ENCODE measurements at places on chromosomes 6 and 20. TPM values are rescaled to one million over a fixed set of nuclear protein-coding genes. Genes with fewer than 3 reads are reported as not detected.

DNA sequence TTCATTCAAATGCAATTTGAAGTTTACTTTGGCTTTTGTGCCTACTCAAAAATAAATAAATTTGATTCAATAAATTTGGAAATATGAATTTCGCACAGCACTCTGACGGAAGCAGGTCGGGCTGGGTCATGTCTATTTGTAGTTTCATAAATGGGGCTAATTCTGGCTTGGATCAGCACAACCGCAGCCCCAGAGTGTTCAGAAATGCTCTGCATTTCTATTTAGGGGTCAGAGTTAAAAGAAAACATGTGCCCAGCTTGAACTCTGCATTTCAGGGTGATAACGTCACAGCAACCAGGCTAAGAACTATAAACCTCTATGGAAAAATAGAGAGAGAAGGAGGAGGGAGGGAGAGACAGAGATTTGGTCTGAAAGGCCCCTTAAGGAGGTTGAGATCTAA, 480.9 kb upstream of the NOX3 start:
- DNase-seq = no peak

CYP21A2 gene
- total RNA-seq = 2.4 TPM

GRCh38 chr20:45987108-45987780, 15.2 kb upstream of the ZNF335 start:
- no peak for DNase-seq

LST1 gene
- total RNA-seq = 4.9 TPM

CCN6 gene
- total RNA-seq = not detected

DNA sequence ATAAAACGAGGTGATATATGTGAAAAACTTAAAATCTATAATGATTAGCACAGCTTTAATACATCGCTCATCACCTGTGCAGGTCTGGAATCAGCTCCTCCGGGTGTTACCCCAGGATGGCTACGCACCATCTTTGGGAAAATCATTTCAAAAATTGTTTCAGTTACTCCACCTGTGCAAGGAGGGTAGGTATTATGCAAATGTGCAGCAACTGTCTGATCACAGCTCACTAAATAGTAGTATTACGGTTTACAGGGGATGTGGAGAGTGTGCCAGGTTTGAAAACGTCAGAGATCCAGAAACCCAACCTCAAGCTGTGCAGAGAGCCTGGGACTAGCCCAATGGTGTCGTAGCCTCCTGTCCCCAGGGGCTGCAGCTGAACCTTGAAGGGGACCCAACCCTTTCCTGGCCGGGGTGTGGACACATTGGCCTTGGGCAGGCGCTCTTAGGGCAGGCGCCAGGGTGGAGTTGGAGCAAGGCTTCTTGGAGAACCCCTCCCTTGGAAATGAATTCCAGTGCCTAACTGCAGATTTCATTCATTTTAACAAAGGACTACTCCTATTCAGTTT, 24.2 kb upstream of the SGK1 start:
- DNase-seq = no peak

GRCh38 chr6:1575210-1576041, 34.3 kb upstream of the FOXC1 start:
- no peak for DNase-seq

GRCh38 chr20:59078231-59078630, 35.6 kb upstream of the PRELID3B start:
- no peak for DNase-seq

TAP2 gene
- 9.6 TPM for total RNA-seq

- DNase-seq = no peak
Observed at GRCh38 chr20:10558635-10559187, 115.1 kb downstream of the JAG1 start.

DNA sequence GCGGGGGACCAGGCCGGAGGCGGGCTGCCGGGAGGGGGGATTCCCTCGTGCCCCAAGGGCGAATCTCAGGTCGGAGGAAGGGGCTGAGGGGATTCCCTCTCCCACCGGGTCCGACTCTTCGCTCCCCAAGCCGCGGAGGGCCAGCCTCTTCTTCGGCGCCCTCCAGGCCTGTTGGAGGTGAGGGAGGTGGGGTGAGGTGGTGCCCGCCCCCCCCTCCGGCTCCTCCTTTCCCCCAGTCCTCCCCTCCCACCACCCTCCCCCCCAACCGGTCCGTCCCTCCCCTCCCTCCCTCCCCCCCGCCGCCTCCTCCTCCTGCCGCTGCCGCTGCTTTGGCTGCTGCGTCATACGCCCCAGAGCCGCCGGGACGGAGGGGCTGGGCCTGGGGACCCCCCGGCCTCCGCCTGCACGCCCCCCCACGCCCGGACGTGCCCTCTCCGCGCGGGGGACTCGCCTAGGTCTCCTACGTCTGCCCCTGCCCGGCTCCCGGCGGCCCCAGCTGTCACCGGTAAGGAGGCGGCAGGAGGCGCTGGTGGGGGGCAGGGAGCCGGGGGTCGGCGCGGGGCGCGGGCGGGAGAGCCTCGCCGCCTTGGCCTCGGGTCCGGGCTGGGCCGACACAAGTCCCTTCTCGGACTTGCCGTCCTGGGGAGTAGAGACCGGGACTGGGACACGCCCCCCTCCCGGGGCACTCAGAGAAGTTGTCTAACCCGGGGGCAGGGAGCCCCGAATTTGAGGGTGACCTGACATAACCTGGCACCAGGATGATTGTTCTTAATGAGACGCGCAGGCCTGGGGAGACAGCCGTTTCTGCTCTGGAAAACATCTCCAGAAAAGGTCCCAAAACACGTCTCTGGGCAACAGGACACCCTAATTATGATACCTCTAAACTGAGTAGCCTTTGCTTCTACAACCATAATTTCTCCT, at the start of gene PHF1:
Gene PHF1 (plus strand): TSS at position 304 of the 921 bp plus-strand sequence. CDS start 1,250 bp downstream, outside the sequence.
- no peak for DNase-seq

EDN1 gene
- 11.8 TPM for total RNA-seq

GRCh38 chr6:5999688-6000608, 6.8 kb downstream of the NRN1 start:
- no peak for DNase-seq

HCRTR2 gene
- not detected for total RNA-seq

- no peak for DNase-seq
Observed at GRCh38 chr20:31602779-31603441, 2.2 kb upstream of the ID1 start.

- DNase-seq = no peak
Observed at GRCh38 chr6:36066817-36067216, 39.2 kb downstream of the MAPK14 start.

DNA sequence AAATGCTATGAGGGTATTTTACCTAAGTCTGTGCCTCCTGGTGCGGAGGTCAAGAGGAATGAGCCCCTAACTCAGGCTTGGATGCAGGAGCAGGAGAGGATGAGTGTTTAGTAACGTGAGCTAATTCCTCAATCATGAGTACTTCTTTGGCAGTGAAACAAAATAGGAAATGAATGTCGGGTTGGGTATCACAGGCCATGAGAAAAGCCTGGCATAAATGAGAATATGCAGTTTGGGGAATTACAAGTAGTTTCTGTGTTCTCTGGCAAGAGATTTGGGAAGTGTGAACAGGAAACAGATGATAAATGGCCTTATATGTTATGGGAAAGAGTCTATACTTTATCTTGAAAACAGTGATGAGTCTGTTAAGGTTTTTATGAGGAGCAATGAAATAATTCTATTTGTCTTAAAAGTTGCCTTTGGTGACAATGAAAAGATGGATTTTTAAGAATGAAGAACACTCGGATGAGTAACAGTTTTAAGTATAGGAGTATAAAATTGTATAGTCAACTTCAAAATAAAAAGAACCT, 59.0 kb upstream of the RNF146 start:
- no peak for DNase-seq

- DNase-seq = no peak
Observed at GRCh38 chr6:107331409-107332386, 127.7 kb downstream of the PDSS2 start.

- DNase-seq = no peak
Observed at GRCh38 chr6:36368921-36369865, 18.3 kb downstream of the ETV7 start.

OOEP gene
- not detected for total RNA-seq

DNA sequence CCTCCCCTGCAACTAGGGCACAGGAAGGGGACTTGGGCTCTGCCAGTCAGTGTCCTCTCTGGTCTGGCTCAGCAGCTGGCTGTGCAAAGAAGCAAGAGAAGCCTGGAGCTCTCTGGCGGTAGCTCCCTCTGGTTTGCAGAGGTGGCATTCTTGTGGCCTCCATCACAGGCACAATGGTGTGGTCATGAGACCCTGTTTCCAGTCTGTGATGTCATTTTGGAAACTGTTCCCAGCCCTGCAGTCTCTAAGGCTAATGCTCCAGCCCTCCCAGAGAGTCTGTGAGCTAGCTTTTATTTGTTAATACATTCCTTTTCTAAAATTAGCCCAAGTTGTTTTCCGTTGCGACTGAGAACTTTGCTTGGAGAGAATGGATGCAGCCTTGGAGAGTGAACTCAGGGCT, 69.5 kb upstream of the FOXQ1 start:
- DNase-seq = no peak

ROS1 gene
- total RNA-seq = not detected

DNA sequence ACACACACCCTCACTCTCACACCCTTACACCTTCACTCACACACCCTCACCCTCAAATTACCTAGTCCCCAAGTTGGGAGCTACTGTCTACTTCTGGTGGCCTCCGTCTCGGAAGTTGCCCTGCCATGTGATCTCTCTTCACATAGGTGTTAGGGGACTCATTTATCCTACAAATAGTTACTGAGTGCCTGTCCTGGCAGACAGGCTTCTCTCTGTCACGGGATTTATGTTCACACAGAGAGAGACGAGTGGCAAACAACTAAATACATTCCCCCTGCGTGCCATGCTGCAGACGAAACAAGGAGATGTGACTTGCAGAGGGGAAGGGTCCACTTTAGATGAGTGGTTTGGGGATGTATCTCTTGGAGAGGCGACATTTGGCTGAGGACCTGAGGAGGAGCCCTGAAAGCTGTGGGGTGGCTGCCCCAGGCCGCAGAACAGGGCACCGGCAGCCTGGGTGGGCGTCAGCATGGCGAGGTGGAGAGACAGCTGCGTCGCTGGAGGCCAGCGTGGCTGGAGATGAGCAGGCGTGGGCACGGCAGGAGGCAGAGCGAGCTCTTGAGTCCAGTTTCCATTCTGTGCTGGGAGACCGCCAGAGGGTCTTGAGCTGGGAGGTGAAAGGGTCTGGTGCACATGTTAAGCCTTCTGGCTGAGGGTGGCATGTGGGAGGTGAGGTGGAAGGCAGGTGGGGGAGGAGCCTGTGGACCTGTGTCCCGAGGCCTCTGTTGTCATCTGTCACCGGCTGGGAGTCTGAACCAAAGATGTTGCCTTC, 17.2 kb downstream of the DYNLT1 start:
- DNase-seq = no peak

DNA sequence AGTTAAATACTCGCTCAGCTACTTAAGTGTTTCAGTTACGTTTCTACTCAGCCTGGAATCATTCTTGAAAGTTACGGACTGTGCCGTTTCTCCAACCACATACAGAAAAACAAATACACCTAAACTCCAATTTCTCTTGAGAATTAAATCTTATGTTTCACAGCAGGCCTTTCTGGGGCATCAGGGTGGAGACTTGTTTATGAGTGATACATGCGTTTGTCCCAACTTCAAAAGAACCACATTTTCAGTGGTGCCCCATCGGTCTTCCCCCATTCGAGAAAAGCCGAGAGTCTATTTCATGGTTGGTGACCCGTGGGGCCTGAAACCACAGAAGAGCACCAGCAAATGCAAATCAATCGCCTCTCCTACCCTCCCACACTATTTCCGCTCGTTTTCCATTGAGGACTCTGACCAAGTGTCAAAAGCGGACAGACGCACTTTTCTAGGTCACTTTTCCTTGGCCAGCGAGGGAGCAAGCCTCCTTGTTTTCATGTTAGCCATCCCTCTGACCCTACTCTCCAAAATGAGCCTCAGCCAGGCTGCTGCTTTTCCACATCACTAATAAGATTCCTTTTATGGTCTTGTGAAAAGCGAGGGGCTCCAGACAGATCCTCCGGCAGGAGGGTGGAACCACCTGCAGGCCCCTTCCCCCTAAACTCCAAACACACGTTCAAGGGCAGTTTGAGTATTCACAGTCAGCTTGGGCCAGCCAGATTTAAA, 3.1 kb downstream of the JAG1 start:
- DNase-seq = no peak

DNA sequence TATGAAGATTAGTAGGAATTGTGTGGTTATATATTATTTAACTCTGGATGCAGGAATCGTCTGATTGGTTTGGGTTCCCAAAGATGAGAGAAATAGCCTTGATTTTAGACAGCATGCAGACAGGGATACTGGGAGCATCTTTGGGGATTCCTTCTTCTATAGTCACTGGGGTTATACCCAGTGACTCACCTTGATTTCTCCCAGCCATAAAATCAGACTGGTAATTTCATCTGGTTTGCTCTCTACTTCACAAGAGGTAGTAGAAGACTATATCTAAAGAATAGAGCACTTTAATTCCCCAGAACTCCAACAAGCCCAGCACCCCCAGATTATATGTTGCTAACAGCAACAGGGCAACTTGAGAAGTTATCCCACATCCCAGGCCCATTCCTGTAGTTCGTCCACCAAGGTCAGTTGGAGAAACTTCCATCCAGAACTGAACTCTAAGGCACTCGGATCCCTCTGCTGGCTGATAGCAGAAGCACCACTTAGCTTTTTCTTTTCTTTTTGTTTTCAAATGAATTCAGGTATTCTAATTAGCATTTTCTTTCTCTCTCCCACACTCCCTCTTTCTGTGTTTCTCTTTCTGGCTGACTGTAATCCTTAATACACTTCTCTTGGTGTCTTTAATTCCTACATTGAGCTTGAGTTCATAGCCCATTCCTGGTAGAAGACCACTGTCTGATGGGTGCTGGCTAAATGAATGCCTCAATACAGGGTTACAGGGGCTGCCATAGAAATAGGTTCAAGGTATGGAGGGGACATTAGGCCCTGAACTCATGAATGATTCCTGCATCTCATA, 20.4 kb upstream of the EFHC1 start:
- no peak for DNase-seq

BPHL gene
- 3.8 TPM for total RNA-seq

MUC22 gene
- total RNA-seq = not detected

DNA sequence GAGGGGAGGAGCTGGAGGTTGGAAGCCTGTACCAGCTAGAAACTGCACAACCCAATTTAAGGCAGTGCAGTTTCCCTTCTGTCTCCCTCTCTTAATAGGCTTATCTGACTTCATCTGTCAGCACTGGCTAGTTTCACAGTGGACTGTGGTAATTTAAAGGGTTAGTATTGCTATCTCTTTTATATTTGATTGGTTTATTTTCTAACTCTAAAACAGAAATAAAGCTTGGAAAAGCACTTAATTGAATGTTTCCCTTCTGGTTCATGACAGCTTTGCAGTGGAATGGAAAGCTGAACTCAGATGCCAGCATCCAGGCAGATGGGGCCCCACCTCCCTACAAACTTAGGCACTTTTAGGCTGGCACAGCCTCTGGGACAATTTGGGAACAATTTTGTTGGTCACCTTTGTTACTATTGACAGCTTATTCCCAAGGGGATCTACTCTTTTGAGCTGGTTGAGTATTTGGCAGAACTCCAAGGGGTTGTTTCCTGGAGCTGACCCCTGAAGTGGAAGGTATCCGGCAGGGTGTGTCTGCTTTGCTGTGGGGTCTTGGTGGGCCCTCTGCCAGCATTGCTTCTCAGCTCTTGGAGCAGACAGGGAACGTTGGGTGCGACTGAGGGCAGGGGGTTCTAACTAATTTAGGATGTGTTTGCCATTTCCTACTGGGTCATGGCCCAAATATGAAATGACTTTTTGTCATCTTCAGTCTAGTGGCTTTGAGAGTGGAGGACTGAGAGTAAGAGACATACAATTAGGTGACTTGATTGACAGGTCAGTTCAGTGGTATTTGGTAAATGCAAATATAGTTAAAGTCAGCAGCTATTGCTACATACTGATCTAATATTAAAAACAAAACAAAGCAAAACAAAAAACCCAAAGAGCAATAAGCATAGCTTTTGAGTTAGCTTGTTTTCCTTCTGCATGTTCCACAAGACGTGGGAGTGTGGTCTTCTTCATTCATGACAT, 9.3 kb downstream of the SH3BGRL2 start:
- no peak for DNase-seq

- DNase-seq = no peak
Observed at GRCh38 chr20:46798430-46798829, 89.0 kb downstream of the SLC2A10 start.

Data from thoracic aorta (tissue), 2 donors.